ENCODE measurements at places on chromosomes 3 and 15.

DNA sequence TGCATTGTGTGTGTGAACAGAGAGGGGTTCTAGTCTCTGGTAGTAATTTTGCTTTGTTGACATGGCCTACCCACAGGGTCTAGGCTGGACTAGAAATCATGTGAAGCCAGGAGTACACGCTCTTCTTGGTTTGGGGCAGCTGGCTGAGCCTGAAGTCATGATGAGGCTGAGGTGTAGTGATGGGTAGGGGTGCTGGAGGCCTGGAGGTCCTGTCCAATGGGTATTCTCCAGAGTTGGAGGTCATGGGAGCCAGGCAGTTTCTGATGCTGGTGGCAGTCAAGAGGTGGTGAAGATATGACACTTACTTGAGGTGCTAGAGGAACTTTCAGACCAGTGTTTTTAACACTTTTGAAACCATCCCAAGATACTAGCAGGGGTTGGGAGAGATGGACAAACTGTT is 18.5 kb upstream of the EPHB1 start:
- DNase-seq, result no peak

DNA sequence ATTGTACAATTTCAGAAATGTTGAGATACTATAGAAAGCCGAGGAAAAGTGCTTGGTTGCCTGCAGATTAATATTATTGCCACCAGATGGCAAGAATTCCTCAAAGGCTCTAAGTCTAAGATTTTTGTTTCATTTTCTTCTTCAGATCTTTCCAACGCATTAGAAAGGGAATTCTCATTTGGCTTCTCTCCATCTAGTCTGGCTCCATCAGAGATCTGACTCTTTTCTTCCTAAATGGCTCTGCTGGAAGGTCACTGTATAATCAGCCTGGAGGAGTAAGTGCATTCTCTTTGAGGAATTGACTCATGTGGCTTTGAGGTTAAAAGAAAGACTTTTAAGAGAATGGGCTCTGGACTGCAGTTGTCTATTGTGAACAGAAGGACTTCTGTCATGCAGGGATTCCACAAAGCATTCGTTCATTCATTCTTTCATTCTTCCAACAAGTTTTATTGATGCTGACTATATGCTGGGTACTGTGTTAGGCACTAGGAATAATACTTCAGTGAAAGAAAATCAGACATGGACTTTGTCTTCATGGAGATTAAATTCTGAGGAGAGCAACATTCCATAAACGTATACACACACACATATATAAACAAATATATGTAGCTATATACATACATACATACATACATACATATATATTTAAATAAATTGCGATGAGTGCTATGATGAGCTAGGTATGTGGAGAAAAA is 55.3 kb downstream of the SLC28A2 start:
- DNase-seq, result no peak

GRCh38 chr3:132709761-132710160 is 12.4 kb downstream of the NPHP3 start:
- DNase-seq, result no peak

- DNase-seq, result no peak
Observed at GRCh38 chr15:78937132-78937739, 7.6 kb downstream of the CTSH start.

DNA sequence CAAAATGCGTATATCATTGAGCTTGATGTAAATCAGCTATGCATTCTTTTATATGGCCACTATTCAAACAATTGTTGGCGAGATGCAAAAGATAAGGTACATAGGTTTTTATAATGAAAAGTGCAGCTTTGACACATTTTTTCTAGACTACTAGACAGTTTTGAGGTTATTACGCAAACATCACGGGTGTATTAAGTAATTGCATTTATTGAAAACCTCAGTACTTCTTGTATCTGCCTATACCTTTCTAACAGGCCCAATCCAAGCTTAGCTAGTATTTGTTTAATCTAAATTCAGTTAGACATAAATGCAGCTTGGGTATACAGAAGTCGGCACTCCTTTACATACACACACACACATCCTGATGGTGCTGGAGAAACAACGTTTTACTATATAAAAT is 2.7 kb downstream of the SPESP1 start:
- DNase-seq, result no peak

GRCh38 chr3:51680663-51681230 is 9.7 kb downstream of the TEX264 start:
- DNase-seq, result no peak

GRCh38 chr3:9986230-9986725 is 363 bp downstream of the EMC3 start:
- DNase-seq, result no peak

- no peak for DNase-seq
Observed at GRCh38 chr3:100563228-100563627, 46.2 kb upstream of the ADGRG7 start.

GRCh38 chr3:10602271-10602670 is 96.9 kb upstream of the ATP2B2 start:
- peak; percentile 4 for DNase-seq

GRCh38 chr3:17806876-17807275 is 64.4 kb upstream of the TBC1D5 start:
- no peak for DNase-seq

DNA sequence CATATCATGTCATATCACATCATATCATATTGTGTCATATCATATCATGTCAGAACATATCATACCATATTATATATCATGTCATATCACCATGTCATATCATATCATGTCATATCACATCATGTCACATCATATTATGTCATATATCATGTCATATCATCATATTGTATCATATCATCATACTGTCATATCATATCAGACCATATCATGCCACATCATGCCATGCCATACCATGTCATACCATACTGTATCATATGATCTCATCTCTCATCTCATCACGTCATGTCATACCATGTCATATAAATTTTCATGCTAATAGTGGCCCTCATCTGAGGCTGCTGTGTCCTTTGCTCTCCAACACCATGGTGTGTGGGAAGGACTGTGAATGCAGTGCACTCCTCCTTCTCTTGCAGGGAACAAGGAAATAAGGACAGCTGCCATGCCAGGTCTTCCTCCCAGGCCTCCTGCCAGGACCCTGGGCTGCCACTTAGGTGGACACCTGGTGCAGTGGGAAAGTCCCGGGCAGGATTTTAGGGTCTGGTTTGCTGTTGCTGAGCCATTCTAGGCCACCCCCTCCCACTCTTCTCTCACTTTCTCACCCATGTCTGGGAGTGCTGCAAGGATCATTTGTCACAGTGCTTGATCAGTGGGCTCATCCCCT is 72.4 kb upstream of the TRPM1 start:
- no peak for DNase-seq

- peak; percentile 21 for DNase-seq
Observed at GRCh38 chr3:49868862-49869466, 742 bp downstream of the CAMKV start.

GRCh38 chr3:195020185-195020584 is 250.8 kb downstream of the XXYLT1 start:
- no peak for DNase-seq

DNA sequence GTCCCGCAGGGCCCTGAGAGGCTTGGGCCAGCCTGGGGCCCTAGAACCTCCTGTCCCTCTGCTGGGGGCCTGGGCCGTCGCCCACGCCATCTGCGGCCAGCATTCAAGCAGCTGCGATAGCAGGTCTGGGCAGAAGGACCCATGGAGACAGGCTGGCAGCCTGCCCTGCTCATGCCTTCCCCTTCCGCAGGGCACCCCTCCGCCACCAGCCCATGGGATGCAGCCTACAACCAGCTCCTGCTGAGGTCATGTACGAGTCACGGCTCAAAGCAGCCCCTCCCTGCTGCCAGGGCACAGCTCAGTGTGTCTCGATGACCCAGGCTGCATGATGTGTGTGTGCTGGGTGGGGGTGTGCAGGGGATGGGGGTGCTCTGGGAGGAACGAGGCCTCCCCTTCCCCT is 27.8 kb downstream of the DUSP7 start:
- no peak for DNase-seq

DNA sequence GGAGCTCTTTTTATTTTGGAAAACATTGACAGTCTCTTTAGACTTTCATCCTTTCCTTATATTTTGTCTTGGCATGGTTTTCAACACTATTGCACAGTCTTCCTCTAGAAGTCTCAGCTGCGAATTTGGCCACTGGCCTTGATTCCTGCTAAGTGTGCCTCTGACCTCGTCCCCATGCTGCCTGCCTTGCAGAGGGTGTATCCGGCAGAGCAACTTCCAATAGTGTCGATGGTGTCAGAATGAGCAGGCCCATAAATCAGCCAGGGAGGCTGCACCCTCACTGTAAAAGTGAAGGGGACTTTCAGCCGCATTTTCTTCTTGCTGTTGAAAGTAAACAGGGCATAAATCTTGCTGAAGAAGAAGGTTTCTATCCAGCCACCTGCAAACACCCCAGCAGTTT is 336.7 kb upstream of the TRIM42 start:
- DNase-seq, result no peak

GRCh38 chr3:136343873-136344555 is 93.9 kb downstream of the PCCB start:
- DNase-seq, result no peak

GRCh38 chr3:156628836-156629618 is 45.4 kb upstream of the TIPARP start:
- DNase-seq, result no peak
